Activated CD8-positive, alpha-beta memory T cell treated with anti-CD3 and anti-CD28 coated beads for 4 hours (primary cell): ENCODE measurements at places on chromosomes 7 and 10.

- no peak for DNase-seq
Observed at GRCh38 chr10:78284381-78284780, 250.7 kb downstream of the RPS24 start.

DNA sequence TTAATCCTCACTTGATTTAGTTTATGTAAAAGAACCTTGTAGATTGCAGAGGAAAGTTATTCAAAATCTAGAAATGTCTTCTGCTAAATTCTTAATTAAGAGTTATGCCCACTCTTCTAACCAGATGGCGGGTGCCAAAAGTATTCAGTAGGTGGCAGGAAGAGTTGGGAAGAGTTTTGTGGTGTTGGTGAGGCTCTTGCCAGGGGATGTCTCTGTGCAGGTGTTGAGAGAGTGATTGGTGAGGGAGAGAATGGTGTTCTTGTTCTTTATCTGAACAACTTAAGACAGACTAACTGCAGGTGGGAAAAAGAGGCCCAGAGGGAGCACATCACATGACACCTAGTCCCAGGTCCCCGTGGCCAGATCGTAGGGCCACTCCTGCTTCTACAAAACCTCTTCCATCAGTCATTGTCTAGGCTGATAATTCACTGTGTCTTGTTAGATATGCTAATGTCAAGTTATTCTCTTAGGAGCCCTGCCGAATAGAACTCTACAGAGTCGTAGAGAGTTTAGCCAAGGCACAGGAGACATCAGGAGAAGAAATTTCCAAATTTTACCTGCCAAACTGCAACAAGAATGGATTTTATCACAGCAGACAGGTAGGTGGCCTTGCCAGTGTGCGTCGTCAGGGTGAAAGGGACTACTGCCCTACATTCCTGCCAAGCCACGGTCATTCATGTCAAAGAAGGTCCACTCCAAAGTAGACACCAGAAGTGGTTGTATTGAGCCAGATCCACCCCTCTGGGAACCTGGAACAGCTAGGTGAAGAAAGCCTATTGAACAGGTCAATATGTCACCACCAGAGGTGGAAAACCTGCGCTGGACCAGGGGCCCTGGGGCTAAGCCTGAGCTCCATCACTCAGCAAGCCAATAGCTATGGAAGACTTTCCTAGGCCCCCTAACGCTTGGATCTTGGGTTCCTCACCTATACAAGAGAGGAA is 3.4 kb downstream of the IGFBP1 start:
- no peak for DNase-seq

GRCh38 chr7:18997477-18998150 is 119.8 kb downstream of the TWIST1 start:
- no peak for DNase-seq

DNA sequence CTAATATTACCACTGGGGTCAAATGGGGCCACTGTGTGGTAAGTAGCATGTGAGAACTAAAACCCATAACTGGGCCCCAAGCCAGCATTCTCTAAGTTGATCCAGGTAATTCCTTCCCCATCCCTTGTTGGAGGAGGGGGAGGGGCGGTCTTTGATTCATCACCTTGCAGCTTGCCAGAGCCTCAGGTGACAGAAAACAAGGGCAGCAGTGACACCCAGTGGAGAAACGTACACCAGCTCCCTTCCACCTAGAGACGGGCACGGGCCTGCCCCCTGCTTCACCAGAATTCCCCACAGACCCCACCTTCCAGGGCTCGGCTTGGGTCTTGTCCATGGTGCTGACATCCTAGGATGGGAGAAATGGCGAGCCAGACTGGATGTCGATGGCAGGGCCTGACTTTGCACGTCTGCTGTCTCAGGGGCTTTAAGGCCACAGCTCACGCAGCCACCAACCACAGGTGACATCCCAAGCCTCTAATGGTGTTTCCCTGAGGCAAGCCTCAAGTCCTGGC is 102.0 kb downstream of the STRA8 start:
- peak; percentile 9 for DNase-seq

DNA sequence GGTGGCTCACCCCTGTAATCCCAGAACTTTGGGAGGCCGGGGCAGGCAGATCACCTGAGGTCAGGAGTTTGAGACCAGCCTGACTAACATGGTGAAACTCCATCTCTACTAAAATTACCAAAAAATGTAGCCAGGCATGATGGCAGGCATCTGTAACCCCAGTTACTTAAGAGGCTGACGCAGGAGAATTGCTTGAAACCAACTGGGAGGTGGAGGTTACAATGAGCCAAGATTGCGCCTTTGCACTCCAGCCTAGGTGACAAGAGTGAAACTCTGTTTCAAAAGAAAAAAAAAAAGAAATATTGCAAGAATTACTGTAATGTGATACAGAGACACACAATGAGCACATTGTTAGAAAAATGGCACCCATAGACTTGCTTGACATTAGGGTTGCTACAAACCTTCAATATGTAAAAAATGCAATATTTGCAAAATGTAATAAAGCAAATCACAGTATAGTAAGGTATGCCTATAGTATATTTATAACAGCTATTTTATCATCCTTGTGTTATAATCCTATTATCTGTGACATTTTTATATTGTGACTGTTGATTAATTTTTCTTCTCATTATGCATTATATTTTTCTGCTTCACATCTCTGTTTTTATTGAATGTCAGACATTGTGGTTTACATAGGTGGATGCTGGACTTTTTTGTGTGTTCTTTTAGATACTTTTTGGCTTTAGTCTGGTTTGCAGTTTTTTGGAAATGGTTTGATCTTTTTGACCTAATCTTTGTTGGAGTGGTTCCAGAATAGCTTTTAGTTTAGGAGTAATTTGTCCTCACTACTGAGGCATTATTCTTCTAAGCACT is 55.4 kb upstream of the HELLS start:
- DNase-seq: no peak

GRCh38 chr10:70782086-70782745 is 3.0 kb downstream of the TBATA start:
- no peak for DNase-seq

DNA sequence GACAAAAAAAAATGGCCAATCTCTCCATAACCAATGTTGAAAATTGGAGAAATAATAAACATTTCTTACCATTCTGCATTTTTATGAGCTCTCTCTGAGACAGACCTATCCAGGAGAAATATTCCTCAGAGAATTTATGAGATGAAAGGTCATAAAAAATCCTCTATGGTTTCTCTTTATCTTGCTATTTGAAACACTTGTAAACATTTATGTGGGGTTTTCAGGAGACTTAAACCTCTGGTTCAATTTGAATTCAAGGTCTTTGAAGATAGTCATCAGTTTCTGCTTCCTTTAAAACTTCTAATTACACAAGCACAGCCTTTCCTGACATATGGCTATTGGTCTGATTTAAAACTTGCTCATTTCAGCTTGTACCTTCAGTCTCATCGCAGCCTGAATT is 78.5 kb upstream of the APBB1IP start:
- no peak for DNase-seq

DNA sequence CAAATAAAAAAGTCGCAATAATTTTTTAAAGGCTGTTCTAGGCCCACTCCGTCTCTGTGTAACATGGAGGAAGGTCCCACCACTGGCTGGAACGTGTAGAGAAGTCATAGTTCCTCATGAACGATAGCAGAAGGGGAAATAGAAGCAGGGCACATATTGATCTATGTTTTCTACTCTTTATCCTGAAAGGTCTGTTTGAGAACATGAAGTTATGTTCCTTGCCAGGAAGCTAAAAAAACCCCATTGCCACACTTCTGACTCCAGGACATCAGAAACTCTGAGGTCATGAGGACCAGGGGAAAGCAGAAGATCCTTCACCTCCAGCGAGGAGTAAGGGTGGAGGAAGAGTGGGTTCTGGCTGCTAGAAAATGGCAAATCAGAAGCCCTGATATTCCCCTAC is 10.8 kb downstream of the ANKRD22 start:
- no peak for DNase-seq

- no peak for DNase-seq
Observed at GRCh38 chr7:41922373-41922772, 219.5 kb upstream of the INHBA start.

DNA sequence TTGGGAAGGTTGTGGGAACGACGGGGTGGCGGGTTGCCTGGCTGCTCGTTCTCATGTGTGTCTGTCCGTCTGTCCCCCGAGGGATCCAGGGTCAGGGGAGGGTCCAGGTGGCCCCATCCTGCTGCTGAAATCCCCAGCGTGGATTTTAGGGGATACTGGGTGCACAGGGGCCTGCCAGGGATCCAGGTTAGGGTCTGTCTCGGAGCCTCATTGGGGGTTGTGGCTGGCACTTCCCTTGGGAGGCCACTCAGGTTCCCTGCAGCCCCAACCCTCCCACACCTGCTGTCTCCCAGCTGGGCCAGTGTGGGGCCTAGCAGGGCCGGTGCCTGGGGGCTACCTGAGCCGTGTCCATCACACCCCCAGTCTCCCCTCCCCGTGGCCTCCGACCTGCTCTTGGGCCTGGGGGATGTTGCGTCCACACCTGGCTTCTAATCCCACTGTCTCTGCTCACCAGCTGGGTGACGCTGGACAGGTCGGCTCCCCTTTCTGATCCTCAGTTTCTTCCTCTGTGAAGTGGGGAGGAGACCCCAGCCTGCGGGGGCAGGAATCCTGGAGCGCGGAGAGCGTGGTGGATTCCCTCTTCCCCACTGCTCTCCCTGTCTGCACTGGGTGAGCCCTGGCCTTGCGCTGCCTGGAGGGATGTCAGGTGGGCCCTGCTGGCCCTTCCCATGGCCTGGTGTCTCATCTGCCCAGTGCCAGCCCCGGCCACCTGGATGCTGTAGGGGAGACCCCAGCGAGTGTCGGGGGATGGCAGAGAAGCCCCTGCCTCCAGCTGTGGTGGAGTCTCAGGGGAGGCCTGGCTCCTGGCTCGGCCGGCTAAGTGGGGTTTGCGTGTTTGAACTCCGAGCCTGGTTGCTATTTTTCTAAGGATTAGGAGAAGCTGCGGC is 81.6 kb downstream of the UNCX start:
- DNase-seq: no peak

DNA sequence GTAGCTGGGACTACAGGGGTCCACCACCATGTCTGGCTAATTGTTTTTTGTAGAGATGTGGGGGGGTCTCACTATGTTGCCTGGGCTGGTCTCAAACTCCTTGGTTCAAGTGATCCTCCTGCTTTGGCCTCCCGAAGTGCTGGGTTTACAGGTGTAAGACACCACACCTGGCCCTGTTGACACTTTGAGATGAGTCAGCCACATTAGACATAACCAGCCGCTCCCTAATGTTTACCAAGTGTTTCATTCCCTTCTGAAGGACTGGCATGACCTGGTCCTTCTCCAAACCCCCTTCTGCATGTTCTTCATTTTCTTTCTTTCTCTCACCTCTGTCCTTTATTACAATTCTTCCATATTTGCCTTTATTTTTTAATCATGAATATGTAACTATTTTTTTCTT is 67.8 kb downstream of the TAF3 start:
- DNase-seq: no peak

DNA sequence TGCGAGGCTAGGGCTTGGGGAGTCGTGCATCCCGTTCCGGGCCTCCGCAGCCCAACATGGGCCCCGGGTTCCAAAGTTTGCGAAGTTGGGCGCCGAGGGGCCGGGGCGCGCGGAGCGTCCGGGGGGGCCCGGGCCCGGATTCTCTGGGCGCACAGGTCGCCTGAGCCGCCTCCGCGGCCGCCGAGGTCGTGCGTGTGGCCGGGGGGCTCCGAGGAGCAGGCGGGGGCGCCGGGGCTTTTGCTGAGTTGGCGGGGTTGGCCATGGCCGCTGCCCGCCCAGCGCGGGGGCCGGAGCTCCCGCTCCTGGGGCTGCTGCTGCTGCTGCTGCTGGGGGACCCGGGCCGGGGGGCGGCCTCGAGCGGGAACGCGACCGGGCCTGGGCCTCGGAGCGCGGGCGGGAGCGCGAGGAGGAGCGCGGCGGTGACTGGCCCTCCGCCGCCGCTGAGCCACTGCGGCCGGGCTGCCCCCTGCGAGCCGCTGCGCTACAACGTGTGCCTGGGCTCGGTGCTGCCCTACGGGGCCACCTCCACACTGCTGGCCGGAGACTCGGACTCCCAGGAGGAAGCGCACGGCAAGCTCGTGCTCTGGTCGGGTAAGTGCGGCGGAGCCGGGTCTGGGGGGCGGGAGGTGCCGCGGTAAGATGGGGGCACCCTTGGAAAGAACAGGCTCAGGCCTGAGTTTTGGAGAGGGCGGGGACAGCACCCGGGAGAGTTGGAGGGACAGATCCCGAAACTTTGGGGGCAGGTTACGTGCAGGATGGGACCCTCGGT is 643 bp downstream of the SMO start:
- DNase-seq: no peak

DNA sequence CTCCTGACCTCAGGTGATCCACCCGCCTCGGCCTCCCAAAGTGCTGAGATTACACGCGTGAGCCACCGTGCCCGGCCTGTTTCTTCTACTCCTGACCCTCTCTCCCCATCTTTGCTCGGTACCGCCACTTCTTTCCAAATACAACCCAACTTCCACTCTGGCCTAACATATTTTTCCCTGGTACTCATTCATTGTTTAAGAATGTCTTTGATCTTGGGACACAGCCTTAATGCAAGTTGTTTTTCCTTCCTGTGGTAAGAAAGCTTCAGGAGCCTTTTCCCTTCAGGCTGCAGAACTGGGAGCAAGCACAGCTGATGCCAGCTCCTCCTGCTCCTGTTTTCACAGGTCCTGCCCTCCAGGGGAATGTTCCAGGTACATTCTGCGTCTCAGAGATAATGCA is 13.7 kb downstream of the CALML3 start:
- no peak for DNase-seq

GRCh38 chr7:101146-102046 is 91.0 kb upstream of the FAM20C start:
- DNase-seq: no peak

DNA sequence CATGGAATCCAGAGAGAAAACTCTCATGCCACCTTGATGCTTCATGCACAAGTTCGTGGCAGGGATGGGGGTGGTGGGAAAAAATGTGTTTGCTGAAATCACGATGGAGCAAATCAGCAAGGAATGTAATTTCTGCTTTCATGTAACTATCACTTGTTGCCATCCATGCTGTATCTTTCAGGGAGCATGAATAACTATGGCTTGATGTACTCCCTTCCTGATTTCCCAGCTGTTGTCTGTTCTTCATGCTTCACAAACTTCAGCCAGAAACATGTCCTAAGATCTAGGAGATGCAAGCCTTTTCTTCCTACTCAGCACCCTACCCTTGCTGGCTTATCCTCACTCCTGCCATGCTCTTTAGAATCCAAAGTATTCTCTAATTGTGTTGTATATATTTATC is 64.0 kb downstream of the LRRC4 start:
- DNase-seq: no peak

DNA sequence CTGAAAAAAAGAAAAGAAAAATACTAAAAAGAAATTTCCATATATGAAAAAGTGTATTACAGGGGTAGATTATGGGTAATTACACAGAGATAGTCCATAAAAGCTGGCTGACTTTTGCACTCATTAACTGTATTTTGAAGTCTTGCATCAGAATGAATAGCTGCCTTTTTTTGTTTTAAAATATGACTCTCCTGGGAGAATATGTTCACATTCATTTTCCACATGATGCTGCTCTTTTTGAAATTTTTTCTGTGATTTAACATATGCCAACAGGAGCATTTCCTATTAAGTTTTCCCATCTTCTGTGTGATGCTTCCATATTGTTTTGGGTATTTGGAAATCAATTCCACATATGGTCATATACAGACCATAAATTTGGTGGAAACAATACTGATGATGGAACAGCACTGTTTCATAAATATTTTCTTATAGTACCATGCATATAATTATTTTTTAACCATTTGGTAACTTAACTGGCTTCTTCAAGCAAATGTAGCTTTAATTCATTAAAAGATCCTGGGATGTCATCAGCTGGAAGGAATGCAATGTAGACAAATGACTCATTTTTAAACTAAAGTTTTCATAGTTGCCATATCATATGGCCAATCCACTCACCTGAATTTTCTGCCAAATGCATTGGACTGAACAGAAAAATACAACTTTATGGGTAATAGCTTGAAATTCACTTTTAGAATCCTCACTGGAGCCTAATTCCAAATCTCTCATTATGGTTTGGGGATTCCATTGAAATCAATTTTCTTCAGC is 313.9 kb upstream of the GLI3 start:
- no peak for DNase-seq
